NCI-H526 treated with DMSO at 0.1 percent for 48 hours (cell line): ENCODE measurements at places on chromosomes 1 and 21.

- DNase-seq, result peak; percentile 26
Measured at GRCh38 chr1:6889875-6890480, 104.7 kb downstream of the CAMTA1 start.

GRCh38 chr1:55868026-55868425 is 652.9 kb upstream of the USP24 start:
- peak; percentile 40 for DNase-seq

DNA sequence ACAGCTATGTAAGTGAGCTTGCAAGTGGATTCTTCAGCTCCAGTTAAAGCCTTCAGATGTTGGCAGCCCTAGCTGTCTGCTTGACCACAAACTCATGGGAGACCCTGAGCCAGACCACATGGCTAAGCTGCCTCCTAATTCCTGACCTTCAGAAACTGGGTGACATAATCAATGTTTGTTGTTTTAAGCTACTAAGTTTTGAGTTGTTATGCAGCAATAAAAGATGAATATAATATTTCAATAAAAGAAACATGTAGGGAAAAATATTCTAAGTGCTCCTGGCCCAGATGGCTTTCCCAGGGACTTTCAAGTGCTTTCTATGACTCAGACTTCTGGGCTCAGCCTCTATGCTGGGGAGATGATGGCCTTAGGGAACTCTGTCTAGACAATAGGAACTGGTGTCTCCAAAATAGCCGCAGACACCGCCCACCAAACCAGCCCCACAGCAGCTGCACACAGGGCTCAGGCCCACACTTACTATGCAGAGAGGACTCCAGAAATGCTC is 20.3 kb upstream of the AZIN2 start:
- no peak for DNase-seq

GRCh38 chr1:246709835-246710234 is 14.4 kb upstream of the SCCPDH start:
- DNase-seq, result no peak

- DNase-seq, result no peak
Measured at GRCh38 chr1:69016468-69016867, 519.6 kb upstream of the DEPDC1 start.

GRCh38 chr1:118366286-118366685 is 181.3 kb upstream of the SPAG17 start:
- no peak for DNase-seq

DNA sequence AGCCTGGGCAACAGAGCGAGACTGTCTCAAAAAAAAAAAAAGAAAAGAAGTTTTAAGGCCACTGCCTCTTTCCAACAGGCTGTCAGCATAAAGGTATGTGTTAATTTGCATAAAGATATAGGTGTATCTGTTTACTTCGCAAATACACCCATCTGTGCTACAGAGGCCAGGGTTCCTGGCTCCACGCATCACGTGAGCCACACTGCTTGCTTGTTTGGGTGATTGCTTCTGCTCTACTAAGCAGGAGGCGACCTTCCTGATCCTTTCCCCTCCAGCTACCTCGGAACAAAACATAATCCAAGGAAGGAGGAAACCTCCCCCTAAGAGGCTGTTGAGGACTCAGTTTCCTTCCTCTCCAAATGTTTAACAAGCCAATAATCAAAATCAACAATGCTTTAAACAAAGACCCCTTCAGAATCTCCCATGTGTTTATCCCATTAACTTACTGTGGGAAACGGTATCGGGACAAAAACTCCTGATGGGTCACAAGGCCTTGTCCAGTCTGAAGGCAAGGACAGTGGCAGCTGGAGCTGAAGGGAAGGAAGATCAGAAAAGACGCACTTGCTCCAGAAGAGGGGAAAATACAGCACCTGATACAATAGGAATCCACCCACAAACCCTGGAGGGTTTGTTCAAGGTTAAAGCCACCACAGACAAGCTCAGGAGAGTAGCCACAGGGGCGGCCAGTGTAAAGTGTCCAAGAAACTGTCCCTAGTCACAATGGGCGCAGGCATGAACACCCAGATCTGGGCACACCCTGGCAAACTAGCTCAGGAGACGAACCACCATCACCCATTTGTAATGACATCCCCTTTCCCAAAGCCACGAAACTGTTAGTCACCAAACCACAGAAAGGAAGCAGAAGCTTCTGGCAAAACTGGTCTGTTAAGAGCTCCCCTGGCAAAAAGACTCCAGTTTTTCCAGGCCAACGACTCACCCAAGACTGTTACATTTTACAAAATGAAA is 17.2 kb downstream of the CTNNBIP1 start:
- DNase-seq, result peak; percentile 70

DNA sequence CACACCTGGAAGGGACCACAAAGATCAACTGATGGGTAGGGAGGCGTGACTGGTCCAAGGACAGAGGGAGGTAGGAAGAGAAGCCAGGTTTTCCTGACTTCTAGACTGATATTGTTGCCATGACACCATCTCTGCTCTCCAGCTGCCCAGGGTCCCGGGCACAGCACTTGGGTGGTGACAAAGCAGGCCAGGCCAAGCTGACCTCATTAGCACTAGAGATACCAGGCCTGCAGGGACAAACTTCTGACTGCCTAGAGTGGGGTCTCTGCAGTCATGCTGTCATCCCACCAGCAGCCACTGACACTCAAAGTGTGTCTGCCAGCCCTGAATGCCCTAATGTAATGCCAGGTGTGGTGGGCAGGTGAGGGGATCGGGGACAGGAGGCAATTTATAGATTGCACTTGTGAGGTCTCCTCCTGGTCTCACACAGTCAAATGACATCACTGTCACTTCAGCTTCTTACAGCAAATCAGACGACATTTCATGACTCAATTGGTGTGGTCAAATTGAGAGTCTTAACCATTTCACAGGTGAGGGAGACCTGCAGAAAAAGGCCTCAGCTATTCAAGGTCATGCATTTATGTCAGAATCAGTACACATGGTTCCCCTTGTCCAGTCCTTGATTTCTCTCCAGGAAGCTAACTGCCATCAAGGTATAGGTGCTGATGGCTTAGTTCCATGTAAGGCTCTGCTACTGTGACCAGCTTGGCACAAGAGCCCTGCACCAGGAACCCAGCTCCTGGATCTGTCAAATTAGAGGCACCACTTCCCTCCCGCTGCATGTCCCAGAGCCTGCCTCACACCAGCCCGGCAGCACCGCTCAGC is 2.7 kb downstream of the SLC9A1 start:
- DNase-seq, result no peak

- DNase-seq, result no peak
Measured at GRCh38 chr1:68588304-68588703, 91.4 kb upstream of the DEPDC1 start.

DNA sequence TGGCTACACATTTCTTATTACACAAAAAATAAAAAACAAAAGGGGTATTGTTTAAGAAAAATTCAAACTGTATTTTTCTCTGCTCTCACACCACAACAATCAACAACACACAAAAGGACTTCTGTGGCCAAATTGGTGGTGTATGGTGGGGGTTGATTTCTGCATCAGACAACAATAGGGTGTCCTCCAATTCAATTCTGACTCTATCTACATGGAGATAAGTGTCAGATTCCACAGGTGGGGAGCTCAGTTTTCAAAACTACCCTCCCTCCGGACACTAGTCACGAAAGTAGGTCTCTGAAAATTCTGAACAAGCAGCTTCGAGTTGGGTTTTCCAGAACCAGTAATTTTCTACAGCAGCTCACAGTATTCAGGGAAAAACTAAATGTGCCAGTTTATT is 744.9 kb upstream of the NCAM2 start:
- no peak for DNase-seq

GRCh38 chr1:47656719-47657685 is 219.2 kb downstream of the FOXD2 start:
- no peak for DNase-seq

DNA sequence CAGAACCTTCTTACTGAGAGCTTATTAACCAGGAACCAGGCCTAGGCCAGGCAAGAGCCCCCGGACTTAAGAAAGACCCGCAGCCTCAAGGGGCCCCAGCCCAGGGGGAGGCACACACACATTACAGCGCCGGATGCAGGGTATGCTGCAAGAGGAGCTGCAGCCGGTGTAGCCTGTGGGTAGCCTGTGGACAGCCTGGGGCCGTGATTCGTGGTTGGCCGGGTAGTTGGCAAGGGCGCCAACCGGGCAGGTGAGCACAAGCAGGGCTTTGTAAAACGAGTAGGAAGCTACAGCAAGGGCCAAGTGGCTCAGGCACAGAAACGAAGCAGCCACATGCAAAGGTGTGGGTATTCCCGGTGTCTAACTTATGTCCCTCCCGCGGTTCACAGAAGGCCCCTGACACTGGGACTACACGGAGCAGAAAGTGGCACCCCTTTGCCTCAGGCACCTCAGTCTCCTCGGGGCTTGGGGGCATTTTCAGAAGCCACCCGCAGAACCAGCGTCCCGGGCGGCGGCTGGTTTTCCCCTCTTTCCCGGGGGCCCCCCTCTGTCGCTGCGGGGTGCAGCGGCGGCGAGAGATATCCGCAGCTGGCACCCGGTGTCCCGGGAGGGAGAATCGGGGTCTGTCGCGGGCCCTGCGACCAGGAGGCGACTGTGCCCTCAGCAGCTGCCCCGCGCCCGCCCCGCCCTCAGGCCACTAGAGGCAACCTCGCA is 40.8 kb downstream of the KIAA1614 start:
- DNase-seq, result peak; percentile 66

DNA sequence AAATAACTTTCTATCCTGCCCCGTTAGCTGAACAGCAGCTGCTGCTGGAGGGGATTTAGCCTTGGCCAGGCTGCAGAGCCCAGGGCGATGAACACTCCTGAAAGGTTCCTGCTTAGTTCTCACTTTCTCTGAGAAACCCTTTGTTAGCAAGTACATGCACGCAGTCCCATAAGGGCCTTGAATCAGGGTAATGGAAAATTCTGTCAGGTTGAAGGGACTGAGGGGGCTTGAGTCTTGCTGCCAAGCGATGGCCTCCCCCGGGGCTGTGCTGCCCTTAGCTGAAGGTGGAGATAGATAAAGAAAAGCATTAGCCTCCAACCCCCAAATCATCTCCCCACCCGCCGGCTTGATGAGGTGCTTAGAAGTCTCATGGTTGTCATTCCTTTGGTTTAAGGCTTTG is 7.9 kb downstream of the GJA5 start:
- DNase-seq, result no peak

DNA sequence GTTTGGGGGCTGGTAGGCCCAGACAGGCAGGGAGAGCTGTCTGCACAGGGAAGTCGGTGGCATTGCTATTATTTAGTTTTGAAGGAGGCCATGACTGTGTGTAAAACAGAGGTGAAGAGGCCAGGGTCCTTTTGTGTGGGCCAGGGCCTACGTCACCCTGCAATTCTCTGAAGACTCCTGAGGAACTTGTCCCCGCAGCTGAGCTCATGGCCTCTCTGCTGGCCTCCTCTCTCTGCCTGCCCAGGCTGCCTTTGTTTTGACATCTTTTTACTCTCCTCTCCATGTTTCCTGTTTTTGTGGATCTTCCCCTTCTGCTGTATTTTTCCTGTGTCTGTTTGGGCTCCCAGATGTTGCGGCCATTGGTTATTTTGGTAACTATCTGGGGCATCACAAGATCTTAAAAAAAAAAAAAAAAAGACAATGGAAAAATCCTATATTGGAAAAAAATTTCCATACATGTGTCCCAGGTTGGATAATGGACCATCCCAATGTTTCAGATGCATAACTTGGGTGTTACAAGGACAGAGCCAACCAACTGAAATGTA is 280.7 kb downstream of the RPS6KC1 start:
- no peak for DNase-seq

GRCh38 chr1:174204697-174205308 is 45.5 kb downstream of the RABGAP1L start:
- DNase-seq, result no peak

DNA sequence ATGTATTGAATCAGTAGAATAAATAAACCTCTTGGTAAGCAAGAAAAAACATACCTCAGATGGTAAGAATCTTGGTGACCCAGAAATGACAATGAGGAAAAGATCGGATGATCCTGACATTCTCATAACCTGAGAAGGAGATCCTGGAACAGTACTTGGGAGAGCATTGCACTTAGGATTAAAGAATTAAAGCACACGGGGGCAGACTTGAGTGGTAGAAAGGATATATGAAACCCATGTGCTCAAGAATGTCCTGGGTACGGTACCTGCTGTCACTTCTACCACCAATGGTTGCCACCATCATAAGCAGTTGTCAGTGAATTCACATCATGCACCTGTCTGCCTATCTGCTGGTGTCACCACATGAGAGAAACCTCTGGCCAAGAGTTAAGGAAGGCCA is 108.9 kb upstream of the GJB5 start:
- DNase-seq, result no peak

GRCh38 chr21:41955516-41955915 is 1.7 kb upstream of the C2CD2 start:
- no peak for DNase-seq

DNA sequence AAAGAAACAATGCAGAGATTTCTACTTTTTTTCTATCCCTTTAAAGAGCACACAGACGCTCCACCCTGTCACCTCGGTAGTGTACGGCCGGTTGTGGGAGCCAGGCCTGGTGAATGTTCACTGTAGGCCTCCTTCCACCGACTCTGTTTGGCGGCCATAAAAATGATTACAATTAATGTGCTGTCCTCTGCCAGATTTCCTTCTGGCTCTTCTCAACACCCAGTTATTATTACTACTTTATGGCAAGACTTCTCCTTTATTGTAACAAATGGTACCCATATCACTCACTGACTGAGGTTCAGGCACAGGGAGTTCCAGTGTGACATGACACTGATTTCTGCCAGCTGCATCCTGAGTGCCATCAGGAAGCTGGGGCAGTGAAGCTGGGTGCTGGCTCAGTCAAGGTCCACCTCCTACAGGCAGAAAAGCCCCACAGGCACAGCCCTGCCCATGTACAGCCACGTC is 37.4 kb downstream of the GPR161 start:
- DNase-seq, result no peak

- DNase-seq, result no peak
Measured at GRCh38 chr1:218718977-218719376, 373.8 kb downstream of the TGFB2 start.

- peak; percentile 47 for DNase-seq
Measured at GRCh38 chr1:26994787-26995517, 1.5 kb downstream of the TRNP1 start.

DNA sequence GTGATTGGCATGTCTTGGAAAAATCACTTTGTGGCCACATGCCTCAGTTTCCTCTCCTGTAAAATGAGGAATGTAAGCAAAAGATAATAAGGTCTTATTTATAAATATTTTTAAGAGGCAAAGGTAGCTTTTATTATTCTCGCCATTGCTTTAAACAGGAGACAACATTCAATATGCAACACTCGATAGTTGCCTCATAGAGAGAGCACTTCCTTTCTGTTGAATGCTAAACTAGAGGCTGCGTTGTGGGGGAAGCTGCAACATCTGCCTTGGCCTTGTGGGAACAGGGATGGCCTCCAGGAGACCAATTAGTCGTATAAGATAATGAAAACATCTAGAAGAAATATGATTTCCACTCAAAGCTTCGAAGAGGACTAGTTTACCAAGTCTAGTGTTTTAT is 3.5 kb downstream of the OSCP1 start:
- DNase-seq, result no peak

DNA sequence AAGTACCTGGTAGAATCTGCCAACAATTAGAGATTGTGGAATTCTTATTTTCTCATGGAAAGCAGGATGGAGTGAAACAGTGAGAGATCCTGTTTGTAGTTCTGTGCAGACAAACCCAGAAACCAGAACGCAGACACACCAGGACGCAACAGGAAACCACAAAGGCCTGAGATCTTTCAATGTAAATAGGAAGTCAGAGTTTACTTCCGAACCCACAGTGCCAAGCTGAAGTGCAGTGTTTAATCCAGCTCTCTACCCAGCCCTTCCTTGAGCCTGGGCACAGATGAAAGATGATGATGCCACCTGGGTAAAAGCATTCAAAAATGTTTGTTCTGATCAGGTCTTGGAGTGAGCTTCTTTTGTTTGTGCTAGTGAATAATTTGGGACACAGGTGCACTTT is 244.2 kb upstream of the HOOK1 start:
- no peak for DNase-seq

GRCh38 chr1:116679091-116679827 is 11.7 kb upstream of the IGSF3 start:
- no peak for DNase-seq
